ENCODE measurements at places on chromosomes 1 and 21.

DNA sequence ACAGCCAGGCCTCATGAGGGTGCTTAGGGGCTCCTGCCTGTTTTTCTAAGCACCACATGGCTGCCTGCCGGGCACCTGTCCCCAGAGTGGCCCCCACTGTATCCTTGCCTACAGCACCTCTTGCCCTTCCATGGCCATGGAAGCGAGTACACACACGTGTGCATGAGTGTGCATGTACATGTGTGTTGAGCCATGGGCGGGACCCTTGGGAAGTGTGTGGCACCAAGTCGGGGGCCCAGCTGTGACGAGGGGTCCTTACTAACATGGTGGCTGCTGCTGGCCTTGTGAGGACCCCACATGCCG lies 25.8 kb downstream of the KRTAP10-1 start:
- no peak for DNase-seq

DNA sequence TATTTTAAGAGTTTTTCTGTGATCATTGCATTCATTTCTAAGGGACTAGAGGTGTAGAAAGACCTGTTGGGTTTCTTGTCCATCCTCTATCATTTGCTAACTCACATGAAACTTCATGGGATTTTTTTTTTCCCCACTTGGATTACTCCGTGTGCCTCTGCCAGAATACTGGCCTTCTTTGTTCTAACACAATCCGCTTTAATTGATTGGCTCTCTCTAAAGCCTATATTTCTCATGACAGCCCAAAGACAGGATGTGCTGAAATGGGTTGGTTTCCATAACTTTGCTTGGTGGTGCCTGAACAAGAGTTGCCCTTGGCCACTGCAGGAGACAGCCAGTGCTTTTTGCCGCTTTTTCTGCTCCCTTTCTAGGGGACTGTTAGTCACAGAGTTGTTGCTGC lies 12.2 kb downstream of the CACHD1 start:
- DNase-seq: no peak

DNA sequence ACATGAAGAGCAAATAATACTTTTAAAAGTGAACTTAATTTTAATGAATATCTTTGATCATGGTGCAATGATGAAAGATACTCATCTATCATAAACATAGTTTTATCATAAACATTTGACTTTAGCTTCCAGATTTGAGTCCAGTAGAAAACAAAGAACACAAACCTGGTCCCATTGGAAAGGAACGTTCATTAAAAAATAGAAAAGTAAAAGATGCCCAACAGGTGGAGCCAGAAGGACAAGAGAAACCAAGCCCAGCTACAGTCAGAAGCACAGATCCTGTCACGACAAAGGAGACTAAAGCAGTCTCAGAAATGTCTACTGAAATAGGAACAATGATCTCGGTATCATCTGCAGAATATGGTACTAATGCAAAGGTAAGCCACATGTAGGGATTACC lies 55.6 kb upstream of the MYOCOS start:
- no peak for DNase-seq

- no peak for DNase-seq
Observed at GRCh38 chr1:212281590-212281989, 3.6 kb upstream of the PPP2R5A start.

DNA sequence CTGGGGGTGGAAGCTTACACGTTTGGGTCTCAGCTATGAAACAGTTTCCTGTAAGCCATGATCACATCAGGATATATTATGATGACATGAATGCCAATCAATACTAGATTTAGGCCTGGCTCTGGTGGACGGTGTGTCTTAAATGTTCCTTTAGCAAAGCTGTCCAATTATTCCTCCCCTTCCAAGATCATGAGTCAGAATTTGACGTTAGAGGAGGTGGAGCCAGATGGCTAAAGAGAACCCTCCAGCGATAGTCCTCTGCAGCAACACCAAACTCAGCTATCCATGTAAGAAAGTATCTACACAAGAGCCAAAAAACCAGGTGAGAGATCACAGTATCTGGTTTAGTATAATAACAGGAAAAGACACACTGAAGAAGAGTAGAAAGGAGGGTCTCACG lies 47.8 kb downstream of the PACC1 start:
- DNase-seq: no peak

DNA sequence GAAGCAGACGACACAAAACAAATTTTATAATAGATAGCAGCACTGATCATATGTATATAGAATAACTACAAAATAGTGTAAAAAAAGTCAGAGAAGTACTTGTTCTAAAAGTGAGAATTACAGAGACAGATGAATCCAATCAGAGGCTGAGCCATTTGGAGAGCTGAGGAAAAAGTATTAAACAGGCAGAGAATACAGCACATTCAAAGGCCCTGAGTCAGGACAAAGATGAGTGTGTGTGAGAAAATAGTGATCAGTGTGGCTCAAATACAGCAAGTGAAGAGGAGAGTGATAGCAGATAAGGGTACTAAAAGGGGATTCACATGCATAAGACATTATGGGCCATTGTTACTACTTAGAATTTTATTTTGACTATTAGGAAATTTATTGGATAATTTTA lies 430.6 kb upstream of the BRINP3 start:
- no peak for DNase-seq

- DNase-seq: no peak
Observed at GRCh38 chr1:82932207-82932606, 1066.7 kb downstream of the TTLL7 start.

- no peak for DNase-seq
Observed at GRCh38 chr21:37206496-37206895, 60.6 kb downstream of the VPS26C start.

GRCh38 chr1:79629414-79629813 lies 622.9 kb upstream of the ADGRL4 start:
- DNase-seq: no peak

GRCh38 chr1:30087465-30087864 lies 635.9 kb downstream of the MATN1 start:
- DNase-seq: no peak

DNA sequence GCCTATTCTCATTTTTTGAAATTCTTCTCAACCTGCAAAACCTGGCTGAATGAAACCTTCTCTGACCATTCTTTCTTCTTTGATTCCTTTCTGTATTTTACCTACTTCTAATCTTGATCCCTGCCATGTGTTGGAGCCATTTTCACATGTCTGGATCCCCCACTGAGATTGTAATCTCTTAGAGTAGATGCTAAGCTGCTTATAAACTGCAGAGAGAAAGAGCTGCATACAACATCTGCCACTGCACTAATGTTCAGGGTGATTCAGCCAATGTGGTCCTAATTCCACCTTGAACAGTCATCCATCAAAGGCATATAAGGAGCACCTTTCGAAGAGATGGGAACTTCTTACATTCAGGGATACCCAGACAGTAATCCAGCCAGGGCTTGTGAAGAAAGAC lies 16.2 kb upstream of the DAB1 start:
- DNase-seq: no peak

DNA sequence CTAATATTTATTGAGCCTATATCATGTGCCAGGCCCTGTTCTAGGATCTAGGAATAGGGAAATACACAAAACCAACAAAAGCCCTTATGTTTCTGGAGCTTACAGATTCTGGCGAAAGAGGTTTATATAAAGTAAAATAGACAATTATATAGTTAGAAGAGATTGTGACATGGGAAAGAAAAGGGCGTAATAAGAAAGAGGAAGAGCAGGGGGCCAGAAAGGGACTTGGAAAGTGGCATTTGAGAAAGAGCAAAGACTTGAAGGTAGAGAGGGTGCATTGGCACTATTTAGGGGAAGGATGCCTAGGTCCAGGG lies 322.5 kb upstream of the FAM78B start:
- no peak for DNase-seq

DNA sequence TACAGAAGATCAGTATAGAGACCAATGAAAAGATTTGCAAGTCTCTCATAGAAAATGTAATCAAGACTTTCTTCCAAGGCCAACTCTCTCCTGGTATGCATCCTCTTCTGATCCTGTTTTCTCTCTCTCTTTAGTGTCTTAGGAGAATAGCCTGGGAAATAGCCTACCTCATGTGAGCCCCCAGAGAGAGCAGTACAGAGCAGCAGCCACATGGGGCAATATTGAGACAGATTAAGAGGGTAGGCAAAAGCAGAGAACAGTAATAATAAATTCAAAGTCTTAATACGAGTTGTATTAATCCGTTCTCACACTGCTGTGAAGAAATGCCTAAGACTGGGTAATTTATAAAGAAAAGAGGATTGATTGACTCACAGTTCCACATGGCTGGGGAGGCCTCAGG lies 61.4 kb downstream of the RNASEL start:
- no peak for DNase-seq
